HFFc6 (cell line): ENCODE measurements at places on chromosomes 12 and 14. TPM values are rescaled to one million over a fixed set of nuclear protein-coding genes. Genes with fewer than 3 reads are reported as not detected.

GLIPR1L2 gene
- total RNA-seq: 0.62 to 0.74 TPM (median 0.71 TPM) in 3 replicates

LBHD2 gene
- not detected in 3 replicates for total RNA-seq

AMN gene
- not detected in 3 replicates for total RNA-seq

POMT2 gene
- 21.7 and 29.1 TPM in 2 replicates for total RNA-seq

WDHD1 gene
- total RNA-seq: 9.4 to 18.6 TPM (median 14.7 TPM) in 3 replicates

RND1 gene
- total RNA-seq: 0.12 TPM in 1 of 3 replicates, not detected in the others

ZBTB39 gene
- total RNA-seq: 3.6 and 4.1 TPM in 2 replicates

EGLN3 gene
- total RNA-seq: not detected in 3 replicates

GLRX5 gene
- total RNA-seq: 41.6 to 47.2 TPM (median 45.4 TPM) in 3 replicates

CAPZA3 gene
- total RNA-seq: not detected in 3 replicates

PTPN6 gene
- total RNA-seq: 0.32 to 0.46 TPM in 2 of 3 replicates, not detected in the other

GALNT8 gene
- total RNA-seq: not detected in 2 replicates

OR6C70 gene
- total RNA-seq: not detected in 2 replicates

CCDC63 gene
- total RNA-seq: not detected in 3 replicates

DNAL1 gene
- total RNA-seq: 14.6 and 17.2 TPM in 2 replicates

DCN gene
- total RNA-seq: 19.4 to 47.6 TPM (median 20.4 TPM) in 3 replicates

TTC8 gene
- 51.3 to 64.4 TPM (median 59.9 TPM) in 3 replicates for total RNA-seq

MDP1 gene
- total RNA-seq: 9.8 to 13.0 TPM (median 11.3 TPM) in 3 replicates
